Stimulated activated CD8-positive, alpha-beta memory T cell treated with anti-CD3 and anti-CD28 coated beads, Interleukin-2, amount 100 ng/mL, for 1 hour (primary cell): ENCODE measurements at places on chromosomes 2 and 18.

DNA sequence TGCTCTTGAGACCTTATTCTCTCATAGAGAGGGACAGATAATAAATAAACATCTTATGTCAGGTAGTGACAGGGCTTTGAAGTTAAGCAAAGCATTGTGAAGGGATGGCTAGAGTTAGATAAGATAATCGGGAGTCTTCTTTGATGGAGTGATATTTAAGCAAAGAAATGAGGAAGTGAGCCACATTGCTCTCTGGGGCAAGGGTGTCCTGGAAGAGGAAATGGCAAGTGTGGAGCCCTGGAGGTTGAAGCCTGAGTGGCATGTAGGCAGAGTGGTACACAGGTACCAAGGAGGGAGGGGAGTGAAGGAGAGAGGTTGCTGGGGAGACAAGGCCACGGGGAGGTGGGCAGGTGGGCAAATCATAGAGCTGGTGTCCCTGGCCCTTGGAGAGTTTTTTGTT is 110.2 kb downstream of the CTAGE1 start:
- no peak for DNase-seq

DNA sequence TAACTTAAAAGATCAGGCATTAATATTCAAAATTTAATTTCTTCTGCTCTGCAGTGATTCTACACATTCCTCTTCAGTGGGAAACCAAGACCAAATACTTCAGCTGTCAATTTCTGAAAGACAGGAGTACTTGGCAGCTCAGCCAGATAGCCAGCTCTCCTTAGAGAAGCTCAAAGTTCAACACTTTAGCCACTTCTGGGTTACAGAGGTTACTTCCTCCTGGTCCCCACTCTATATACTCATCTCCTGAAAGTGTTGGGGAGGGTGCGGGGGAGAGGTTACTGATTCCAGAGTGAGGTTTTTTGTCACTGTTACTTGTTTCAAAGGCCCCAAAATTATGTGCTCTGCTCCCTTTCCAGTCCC is 4.1 kb downstream of the CYTIP start:
- DNase-seq, result no peak

DNA sequence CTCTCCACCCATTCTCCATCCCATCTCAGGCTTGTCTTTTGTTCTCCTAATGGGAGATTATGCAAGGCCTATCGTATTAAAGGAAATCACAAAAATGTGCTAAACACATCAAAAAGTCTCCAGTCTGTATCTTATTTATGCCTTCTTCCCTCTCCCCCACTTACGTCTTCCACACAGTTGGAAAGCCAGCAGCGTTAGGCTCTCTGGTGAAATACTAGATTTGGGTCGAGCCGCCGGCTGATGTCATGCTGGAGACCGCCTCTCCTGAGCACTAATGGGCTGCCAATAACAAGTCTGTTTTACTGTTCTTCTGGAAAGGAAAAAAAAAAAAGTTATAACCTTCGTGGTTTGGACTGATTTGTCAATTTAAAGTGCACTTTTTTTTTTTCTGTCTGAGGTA is 182.7 kb upstream of the SIX2 start:
- no peak for DNase-seq

GRCh38 chr2:30165617-30166016 is 18.8 kb downstream of the YPEL5 start:
- no peak for DNase-seq

DNA sequence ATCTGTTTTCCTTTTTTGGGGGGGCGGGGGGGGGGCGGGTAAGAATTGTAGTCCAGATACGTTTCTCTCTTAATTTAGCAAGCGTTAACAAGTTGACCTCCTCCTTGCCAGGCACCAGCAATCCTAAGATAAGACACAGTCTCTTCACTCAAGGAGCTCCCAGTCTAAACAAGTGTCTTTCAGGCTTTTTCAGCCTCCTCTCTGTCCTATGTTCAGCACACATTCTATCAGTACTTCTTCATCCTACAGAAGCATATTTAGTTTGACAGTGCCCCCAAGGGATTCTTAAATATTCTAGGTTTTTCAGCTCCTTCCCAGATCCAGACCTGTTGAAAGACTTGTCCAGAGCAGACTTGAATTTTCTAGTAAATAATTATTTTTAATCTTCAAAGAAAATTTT is 2.7 kb downstream of the PPP1CB start:
- no peak for DNase-seq

GRCh38 chr2:2524348-2524941 is 193.4 kb upstream of the MYT1L start:
- DNase-seq, result no peak

DNA sequence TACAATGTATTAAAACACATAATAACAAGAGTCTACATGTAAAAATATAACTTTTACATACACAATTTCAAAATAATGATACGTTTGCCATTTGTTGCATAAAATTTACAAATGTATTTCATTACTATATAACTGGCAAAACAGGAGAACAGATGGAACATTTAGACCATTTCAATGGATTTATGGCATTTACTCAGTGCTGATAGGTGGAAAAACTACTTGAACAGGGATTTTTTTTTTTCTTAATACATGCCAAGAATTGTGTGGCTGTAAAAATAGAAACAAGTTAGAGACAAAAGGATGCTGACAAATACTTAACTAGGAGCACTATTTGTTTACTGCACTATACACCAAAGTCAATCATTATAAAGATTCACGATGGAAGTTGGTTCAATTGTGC is 266.8 kb upstream of the CCDC68 start:
- no peak for DNase-seq

- DNase-seq, result no peak
Measured at GRCh38 chr2:157178874-157179273, 78.6 kb upstream of the GALNT5 start.

GRCh38 chr18:12990641-12990966 is 558 bp upstream of the CEP192 start:
- no peak for DNase-seq

DNA sequence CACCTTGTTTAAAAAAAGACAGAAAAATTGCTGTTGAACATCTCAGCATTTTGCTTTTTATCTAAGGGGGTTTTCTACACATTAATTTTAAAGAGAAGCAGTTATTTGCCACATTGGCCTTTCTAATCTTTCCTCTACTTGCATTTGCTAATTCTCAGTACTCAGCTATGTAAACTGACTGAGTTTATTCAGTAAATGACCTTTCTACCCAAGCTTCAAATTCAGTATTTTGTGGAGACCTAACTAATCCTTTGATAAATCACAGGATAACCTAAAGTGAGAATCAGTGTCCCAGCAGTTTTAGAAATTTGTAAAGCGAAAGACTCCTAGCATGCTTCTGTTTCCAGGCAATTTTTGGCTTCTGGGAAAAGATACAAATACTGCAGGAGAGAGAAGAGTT is 288.4 kb downstream of the ASXL3 start:
- DNase-seq, result no peak

DNA sequence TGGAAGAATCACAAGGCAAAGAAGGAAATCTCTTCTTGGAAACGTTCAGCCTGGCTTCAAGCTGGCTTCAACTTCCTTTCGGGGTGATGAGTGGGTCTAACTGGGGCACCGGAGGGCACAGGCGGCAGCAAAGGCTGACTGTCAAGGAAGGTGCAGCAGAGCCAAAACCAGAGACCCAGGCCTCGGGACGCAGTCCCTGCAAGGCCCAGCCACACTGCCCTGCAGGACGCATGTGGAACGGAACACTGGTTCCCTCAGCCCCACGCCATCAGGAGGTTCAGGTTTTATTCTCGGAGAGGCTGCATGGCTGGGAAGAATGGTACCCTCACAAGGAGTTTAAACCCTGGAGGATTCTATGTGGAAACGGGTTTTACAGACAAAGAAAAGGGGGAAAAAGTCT is 165.5 kb downstream of the HDAC4 start:
- DNase-seq, result no peak

DNA sequence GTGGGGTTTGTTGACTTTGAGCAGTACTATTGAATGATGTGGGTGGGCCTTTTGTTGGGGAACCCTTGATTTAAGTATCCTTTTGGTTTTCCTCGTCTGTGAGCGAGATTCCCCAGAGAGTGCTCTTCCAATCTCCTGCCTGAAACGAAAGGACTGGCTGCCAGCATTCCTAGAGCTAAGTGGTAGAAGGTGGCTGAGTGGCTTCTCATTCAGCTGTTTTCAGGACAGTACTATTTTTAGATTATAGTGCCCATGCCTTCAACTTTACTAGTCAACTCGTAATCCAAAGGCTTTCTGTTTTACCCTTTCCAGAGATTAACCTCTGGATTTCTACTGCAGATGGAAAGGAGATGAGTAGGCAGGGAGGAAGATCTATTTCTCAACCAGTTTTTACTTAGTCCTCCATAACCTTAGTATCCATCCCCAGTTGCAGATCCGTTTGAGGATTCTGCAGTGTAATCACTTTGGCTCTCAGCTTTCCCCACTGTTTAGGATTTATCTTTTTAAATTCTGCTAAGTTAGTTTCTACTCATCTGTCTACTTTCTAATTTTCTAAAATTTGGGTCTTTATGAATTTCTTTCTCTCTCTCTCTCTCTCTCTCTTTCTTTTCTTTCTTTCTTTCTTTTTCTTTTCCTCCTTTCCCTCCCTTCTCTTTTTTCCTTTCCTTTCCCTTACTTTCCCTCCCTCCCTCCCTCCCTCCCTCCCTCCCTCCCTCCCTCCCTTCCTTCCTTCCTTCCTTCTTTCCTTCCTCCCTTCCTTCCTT is 9.2 kb downstream of the SLC4A1AP start:
- DNase-seq, result no peak

DNA sequence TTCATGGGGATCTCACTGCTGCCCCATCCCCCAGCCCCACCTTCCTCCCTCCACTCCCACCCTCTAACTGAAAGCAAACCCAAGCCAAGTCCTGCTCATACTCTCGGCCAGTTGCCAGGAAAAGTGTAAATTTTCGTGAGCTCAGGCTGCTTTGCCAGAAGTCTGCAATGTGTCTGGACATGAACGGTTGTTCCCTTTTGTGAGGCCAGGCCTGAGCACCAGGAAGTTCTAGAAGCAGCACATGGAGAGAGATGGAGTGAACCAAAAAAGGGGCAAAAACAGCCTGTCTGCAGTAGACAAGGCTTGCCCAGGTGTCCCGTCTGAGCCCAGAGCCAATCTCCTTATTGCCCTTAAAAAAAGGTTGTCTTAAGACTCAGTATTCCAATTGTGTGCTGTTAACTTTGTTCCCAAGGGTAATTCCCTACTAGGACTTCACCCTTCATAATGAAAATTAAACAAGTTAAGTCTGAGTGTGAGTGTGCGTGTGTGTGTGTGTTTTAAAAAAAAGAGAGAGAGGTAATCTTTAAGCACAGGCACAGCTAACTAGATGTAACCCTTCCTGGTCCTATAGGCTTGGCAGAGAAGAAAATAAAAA is 247.1 kb downstream of the BCL11A start:
- DNase-seq, result no peak

DNA sequence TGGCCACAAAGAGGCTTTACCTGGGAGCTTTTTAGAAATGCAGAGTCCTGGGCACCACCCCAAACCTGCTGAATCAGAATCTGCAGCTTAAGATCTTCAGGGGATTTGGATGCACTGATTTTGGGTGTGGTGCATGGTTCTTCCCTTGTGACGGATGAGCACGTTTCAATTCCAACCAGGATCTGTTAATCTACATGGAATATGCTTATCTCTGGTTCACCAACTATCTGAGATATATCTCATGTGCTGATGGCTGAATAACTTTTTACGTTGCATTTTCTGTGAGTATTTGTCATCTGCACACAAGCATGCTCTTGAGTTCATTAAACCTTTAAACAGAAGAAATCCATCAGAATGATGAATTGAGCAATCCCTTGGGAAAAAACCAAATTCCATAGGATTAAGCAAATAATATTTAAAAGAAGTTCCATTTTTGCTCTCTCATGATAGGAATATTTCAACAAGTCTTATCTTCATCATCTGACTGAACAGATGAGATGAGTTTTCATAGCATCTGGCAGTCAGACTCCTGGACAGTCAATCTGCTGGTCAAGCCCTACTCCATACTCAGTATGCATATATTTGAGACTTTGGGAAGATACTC is 120.6 kb downstream of the PLB1 start:
- DNase-seq, result no peak

DNA sequence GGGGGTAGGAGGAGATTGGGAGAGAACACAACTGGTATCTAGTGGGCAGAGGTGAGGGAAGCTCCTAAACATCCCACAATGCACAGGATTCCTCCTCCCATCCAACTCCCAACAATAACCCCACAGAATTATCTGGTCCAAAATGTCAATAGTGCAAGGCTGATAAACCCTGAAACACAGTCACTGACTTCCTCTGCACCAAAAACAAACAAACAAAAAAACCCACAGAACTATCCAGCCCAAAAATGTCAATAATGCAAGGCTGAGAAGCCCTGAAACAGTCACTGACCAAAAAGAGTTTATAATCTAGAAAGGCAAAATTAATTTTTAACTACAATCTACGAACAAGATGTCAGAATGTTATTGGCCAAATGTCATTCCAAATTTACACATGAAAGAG is 9.8 kb downstream of the TMX3 start:
- no peak for DNase-seq

DNA sequence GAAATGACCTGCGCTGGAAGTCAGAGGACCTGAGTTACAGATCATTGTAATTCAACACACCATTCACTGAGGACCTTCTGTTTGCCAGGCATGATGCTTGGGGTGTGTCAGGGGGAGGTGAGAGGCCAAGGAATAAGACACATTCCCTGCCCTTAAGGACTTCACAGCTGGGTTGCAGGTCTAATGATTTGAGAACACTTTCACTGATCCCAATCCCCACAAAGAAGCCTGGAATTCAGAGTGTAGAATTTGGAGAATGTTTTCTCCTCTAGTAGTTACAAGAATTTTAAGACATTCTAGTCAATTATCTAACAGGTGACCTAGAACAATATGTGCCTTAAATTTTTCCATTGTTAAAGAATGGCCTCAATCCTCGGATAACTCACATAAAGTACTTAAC is 322.4 kb downstream of the TNS1 start:
- no peak for DNase-seq

DNA sequence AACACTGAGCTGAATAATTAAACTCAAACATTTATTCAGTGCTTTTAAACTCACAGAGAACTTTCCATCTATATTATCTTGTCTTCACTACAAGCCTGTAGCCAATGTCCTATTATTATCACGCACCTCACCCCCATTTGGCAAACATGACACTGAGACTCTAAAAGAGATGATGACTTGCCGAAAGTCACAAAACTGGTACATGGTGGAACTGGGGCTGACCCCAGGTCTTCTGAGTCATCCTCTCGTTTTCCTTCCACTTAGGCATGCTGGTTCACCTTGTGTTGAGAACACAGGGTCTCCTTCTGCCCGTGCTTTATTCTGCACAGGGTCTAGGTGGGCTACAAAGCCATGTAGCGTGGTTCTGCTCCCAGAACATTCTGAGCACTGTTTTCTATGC is 230.0 kb upstream of the MGAT5 start:
- no peak for DNase-seq

DNA sequence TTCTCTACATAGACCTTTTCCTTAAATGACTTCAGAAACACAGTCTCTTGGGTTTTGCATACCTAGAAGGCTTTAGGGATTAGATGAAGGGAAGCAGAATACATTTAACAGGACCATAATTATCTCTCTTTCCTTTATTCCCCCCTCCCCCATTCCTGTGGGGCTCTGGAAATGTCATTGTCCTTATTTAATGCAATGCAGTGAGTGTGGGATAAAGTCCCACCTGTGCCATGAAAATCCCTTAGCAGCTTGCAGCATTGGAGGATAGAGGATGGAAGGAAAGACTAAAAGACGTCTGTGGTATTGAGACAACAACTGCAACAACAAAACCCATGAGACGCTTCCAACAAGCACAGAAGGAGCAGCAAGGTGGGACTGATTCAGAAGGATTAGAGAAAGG is 117.8 kb upstream of the DCC start:
- no peak for DNase-seq
